Stimulated activated CD4-positive, alpha-beta T cell treated with anti-CD3 and anti-CD28 coated beads, Interleukin-1b, Interleukin-23, amount 100 ng/mL, for 1 hour (primary cell): ENCODE measurements at places on chromosomes 5 and 9.

DNA sequence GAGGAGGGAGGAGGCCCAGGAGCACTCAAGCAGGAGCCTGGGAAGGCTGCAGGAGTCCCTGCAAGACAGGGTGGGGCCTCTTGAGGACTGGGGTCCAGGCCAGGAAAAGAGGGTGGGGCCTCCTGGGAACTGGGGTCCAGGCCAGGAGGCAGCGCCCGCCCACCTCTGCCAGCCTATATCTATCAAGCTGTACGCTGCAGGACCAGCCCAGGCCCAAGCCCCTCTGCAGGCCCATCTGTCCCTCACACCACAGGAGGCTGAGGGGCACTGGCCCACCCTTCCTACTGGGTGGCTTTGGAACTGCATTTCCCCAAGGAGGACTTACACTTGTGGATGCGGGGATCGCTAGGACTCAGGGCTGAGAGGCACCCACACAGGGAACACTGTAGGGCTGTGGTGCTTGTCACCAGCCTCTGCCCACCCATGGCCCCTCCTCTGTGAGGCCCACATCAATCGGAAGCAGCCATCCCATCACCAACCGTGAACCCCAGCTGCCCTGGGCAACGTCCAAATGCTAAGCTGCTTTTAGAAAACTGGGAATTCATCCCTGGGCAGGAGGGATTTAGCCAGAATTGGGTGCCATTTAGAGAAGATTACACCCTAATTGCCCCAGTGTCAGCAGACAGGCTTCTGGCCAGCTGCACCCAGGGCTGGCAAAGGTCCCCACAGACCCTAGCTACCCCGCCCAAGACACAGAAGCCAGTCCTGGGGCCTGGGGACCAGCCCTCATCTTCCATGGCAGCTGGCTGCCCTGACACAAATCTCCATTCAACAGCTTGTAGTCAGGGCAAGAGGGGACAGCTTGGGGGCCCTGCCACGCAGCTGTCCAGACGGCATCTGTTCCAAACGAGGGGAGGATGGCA is 15.3 kb downstream of the BICD2 start:
- no peak for DNase-seq

GRCh38 chr5:99600952-99601351 is 672.1 kb upstream of the CHD1 start:
- DNase-seq: no peak

DNA sequence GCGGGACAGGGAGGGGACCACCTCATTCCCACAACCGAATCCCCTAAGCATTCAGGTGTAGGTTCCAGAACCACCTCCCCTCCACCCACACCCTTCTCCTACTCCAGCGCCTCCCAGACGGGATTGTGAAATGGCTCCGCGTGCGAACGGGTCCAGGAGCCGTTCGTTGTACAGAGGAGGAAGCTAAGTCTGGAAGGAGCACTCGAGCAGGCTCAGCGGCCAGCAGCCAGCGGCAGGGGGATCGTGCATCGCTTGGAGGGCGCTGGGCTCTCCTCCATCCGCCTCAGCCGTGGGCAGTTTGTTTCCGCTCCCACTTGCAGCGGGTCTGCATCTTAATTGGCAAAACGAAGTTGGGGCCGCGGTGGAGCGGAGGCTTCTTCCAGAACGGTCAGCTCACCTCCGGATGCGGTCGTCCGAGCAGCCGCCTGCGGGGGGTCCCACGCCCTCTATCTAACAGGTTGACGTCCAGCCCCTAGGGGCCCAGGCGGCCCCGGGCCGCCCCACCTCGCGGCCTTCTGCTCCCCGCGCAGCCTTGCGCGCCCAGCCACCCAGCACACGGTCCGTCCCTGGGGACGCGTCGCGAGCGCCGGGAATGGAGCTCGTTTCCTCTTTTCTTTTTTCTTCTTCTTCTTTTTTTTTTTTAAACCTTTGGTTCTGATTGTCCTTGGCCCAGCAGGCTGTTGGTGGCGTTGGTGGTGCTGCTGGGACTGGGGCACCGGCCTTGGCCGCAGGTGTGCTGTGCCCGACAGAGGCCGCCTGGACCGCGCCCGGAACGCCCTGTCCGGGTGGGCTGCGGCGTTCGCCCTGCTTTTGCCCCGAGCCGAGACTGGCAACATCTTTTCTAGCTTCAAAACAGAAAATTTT is 3.9 kb upstream of the BARX1 start:
- DNase-seq: no peak

DNA sequence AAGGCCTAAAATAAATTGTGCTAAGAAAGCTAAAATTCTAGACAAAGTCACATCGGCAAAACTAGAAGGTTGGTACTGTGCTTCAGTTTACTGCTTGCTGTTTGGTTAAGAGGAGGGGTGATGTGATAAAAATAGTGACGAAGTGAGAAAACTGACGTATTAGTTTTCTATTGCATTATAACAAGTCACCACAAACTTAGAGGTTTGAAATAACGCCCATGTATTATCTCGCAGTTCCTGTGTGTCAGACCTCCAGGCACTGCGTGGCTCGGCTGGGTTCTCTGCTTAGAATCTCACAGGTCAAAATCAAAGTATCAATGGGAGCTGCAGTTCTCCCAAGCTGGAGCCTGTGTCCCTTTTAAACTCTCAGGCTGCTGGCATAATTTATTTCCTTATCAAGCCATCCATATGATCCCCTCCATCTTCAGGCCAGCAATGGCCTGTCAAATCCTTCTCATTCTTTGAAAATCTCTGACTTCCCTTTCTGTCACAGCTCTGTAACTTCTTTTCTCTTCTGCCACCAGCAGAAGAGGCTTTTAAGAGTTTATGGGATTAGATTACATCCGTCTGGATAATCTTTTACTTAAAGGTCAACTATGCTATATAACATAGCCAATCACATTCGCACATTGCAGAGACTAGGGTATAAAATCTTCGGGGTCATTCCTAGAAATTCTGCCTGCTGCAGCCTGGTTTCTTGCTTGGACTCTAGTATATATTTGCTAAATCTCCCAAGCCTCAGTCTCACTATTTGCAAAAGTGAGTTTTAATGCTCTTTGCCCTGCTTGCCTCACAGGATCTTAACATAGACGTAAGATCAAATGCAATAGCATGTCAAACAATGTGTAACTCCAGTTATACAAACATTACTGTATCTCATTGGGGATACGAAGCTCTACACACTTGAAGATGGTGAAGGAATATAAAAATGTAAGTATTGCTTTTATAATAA is 104.0 kb upstream of the CDKN2B start:
- no peak for DNase-seq

- DNase-seq: no peak
Observed at GRCh38 chr5:115859378-115859777, 17.6 kb downstream of the AP3S1 start.

GRCh38 chr9:128479262-128479661 is 23.5 kb downstream of the ODF2 start:
- DNase-seq: no peak

DNA sequence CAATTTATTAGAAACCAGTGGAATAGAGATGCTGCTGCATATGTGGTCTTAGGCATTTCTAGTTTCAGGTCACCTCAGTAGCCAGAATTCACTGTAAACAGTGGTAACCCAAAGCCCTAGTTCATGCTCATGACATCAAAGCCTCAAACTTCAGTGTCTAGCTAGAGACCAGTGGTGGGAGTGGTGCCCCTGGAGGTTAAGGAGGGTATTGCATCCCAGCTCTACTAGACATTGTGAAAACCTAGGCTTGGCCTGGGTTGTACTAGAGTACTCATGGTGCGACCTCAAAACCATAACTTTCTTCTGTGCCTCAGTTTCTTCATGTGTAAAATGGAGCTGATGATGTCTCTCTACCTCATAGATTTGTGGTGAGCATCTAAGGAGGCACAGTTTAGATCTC is 18.8 kb downstream of the COL5A1 start:
- no peak for DNase-seq

- no peak for DNase-seq
Observed at GRCh38 chr9:24118190-24118589, 292.1 kb upstream of the ELAVL2 start.

GRCh38 chr5:97434021-97434420 is 251.0 kb upstream of the RIOK2 start:
- DNase-seq: no peak
